ENCODE measurements at places on chromosomes 7 and 10. TPM values are rescaled to one million over a fixed set of nuclear protein-coding genes. Genes with fewer than 3 reads are reported as not detected.
A peak's percentile ranks its signal among the peaks of the same experiment; 100 is the strongest.

DNA sequence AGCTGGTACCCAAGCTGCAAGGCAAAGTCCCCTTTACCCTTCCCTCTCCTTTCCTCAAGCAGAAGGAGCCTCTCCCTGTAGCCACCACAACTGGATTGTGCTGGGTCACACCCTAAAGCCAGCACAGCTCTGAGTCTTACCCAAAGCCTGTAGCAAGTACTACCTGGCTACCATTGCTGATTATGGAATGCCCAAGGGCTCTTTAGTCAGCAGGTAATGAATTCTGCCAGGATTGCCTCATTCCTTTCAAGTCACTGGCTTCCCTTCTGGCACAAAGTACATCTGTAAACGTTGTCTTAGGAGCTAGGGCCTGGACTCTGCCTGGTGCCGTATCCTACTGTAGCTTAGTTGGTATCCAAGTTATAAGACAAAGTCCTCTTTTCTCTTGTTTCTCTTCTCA, 52.0 kb downstream of the FAS start:
- DNase-seq = no peak
- H3K4me1 ChIP-seq = no peaks in the 10 kb centered on the region
- H3K27ac ChIP-seq = no peak overlapping the region
- no peaks in the 10 kb centered on the region for H3K36me3 ChIP-seq
- no peak overlapping the region for H3K4me3 ChIP-seq

PNLIPRP2 gene
- total RNA-seq = 0.82 TPM

GRCh38 chr10:112184052-112184371, 447 bp upstream of the GPAM start:
- peaks cover 18% of the 10 kb centered on the region for H3K36me3 ChIP-seq
- H3K27me3 ChIP-seq = no peaks in the 10 kb centered on the region
- peak overlapping the region; percentile 98 for H3K4me3 ChIP-seq
- peak overlapping the region; percentile 73 for H3K27ac ChIP-seq
- no peak for DNase-seq
- H3K4me1 ChIP-seq = peaks cover 8% of the 10 kb centered on the region

DNA sequence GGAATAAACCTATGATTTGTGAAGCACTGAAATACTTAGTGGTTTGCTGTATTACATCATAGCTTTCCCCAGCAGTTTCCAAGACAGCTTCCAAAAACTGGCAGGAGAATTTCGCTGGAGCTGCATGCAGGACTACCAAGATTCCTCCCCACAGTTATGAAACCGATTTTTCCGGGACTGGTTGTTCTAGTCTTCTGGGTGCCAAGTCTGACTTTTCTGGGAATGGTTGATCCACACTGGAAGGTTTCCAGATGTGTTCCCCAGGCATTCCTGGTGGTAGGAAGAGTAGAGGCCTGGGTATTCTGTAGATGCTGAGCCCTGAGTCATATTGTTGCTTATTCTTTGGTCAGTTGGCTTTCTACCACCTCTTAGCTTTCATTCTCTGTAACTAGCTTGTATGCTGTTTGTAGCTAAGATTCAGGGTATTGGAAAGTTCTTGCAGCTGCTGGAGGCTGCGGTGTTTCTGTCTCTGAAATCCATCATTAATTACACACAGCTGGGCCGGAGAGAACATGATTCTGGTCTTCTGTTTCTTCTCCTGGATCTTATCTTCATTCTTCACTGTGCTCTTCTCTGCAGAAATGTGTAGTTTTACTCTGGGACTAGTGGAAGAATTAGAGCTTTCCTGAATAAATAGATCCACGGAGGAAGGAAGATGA, 6.3 kb downstream of the ABCC2 start:
- H3K27ac ChIP-seq = no peak overlapping the region
- H3K4me1 ChIP-seq = no peaks in the 10 kb centered on the region
- DNase-seq = no peak
- H3K27me3 ChIP-seq = no peaks in the 10 kb centered on the region
- no peaks in the 10 kb centered on the region for H3K36me3 ChIP-seq

DNA sequence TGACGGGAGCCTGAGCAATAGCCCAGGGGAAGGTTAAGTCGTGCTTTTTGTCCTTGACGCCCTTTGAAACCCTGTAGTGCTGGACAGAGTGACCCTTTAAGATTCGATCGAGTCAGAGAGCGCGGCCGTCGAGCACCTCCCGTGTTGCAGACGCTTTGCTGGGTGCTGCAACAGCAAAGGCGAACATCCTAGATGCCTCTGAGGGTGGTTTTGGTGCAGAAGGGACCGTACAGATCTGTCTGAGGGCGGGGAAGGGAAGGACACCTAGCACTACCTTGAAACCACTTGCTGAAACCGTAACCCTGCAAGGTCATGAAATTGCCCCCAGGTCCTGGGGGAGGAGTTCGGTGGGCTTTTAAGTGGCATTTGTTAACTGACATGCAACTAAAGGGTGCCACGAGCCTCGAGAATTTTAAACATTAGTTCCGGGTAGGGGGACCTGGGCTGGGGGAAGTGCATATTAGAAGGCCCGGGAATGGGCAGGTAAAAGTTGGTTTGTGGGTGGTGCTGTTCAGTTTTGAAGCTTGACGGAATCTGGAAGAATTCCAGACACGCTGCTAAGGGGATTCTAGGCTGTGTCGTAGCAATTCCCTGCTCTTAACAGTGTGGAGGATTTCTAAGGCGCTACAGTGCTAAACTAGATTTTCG, 786 bp downstream of the ATP5F1C start:
- peaks cover 25% of the 10 kb centered on the region for H3K4me1 ChIP-seq
- DNase-seq = no peak
- H3K36me3 ChIP-seq = peaks cover 16% of the 10 kb centered on the region
- peak overlapping the region; percentile 57 for H3K27ac ChIP-seq
